LoVo (cell line): ENCODE measurements at places on chromosomes 16 and 17.

GRCh38 chr16:73019457-73020362, 28.2 kb downstream of the ZFHX3 start:
- no peak for DNase-seq

GRCh38 chr16:52293204-52293603, 253.7 kb downstream of the TOX3 start:
- DNase-seq, result no peak

- DNase-seq, result peak; percentile 28
Observed at GRCh38 chr17:36072431-36073121, 8.5 kb downstream of the CCL18 start.

DNA sequence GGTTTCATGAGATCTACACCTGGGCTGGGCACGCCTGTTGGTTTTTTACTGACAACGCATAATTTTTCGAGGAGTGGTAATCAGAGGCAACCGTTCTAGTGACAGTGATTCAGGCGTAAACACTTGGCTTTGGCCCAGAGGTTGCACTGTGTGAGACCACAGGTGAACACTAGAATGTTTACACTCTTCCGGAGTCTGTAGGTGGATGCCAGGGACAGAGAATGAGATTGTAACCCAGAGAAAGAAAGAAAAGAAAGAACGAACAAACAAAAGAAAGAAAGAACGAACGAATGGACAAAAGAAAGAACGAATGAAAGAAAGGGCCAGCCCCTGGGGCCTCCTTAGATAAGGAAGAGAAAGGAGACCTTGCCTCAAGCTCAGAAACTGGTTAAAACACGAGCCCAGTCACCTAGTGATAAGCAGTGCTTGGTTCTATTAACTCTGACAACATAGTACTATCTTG, 113.2 kb downstream of the PRKCB start:
- no peak for DNase-seq

DNA sequence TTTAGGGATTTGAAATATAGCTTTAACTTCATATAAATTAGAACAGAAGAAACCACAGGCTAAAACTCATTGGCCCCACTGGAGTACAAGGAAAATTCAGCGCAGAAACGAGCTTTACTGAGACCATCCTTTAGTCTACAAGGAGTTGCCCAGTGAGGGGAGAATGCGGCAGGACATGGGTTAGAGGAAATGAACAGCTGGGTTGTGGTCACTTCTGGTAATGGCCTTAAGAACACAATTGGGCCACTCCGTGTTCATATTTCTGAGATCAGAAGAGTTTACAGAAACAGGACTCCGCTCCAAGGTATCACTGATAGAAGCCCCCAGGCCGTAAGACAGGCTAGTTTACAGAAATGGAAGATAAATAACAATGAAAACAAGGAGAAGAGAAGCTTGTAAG, 188.3 kb downstream of the ZFHX3 start:
- DNase-seq, result no peak

- DNase-seq, result no peak
Observed at GRCh38 chr17:42873315-42873714, 22.3 kb downstream of the AOC3 start.

GRCh38 chr17:75652934-75653549, 13.9 kb downstream of the RECQL5 start:
- DNase-seq, result no peak

- DNase-seq, result no peak
Observed at GRCh38 chr16:74698222-74698621, 2.4 kb downstream of the MLKL start.

- no peak for DNase-seq
Observed at GRCh38 chr16:14289692-14290340, 218.7 kb downstream of the MRTFB start.

DNA sequence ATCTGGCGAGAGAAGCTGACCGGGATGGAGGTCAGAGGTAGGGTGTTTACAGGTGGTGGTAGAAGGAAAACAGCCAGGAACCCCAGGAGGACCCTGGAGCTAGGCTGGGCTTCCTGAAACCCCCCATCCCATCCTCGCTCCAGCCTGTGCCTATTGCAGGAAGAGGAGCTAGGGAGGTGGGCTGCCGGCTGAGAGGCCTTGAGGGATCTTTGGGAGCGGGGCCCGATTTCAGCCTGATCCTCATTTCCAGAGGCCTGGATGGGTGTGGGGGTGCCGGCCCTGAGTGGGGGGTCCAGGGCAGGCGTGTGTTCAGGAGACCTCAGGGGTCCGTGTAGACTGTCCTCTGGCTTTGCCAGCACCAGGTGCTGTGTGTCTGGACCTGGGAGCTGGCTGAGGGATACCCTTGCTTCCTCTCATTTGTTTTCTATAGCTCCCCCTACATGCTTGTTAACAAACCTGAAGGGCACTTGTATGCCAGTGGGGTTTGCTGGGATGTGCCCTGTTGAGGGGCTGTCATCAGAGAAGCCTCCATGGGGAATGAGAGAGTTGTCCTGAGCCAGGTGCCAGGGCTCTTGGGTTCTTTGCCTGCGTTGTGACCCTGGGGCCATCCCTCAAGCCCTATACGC, 18.9 kb upstream of the RAP1GAP2 start:
- no peak for DNase-seq

DNA sequence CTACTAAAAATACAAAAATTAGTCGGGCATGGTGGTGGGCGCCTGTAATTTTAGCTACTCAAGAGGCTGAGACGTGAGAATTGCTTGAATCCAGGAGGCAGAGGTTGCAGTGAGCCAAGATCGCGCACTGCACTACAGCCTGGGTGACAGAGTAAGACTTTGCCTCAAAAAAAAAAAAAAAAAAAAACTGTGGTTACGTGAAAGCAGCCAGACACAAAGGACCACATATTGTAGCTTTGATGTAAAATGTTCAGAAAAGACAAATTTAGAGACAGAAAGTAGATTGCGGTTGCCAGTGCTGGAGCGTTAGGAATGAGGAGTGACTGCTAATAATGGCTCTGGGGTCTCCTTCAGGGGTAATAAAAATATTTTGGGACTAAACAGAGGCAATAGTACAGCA, 4.0 kb upstream of the MEAK7 start:
- DNase-seq, result no peak

DNA sequence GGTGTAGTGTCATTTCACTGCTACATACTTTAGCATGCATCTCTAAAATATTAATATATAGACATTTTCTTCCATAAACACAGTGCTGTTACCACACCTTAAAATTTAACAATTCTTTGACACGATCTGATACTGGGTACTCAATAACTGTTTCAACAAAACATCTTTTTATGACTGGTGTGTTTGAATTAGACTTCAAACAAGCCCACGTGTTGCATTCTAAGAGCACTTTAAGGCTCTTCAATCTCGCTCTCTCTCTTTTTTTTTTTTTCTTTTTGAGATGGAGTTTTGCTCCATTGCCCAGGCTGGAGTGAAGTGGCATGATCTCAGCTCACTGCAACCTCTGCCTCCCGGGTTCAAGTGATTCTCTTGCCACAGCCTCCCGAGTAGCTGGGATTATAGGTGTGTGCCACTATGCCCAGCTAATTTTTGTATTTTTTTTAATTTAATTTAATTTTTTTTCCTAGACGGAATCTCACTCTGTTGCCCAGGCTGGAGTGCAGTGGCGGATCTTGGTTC, 15.8 kb upstream of the SLC46A1 start:
- DNase-seq, result no peak

- peak; percentile 53 for DNase-seq
Observed at GRCh38 chr17:18141210-18141803, 32.8 kb downstream of the MYO15A start.

DNA sequence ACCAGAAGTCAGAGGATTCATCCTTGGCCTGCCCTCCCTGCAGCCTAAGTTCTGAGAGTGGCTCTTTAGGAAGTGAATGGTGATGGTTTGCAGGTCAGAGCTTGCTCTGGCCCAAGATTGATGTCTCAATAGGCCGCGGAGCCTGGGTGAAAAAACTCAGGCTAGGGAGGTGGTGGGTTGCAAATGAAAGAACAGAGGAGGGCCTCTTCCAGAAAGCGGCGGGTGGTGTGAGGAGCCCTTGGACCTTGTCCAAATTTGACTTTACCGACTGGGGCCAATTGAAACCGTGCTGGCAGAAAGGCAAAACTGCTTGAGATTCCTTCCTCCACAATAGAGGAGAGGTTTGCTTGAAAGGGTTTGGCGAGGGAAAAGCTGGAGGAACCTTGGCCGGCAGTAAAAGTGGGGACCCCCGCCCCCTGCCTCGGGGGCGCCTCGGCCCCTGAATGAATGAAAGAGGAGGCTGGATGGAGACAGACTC, 331.3 kb downstream of the SEC14L1 start:
- DNase-seq, result no peak

DNA sequence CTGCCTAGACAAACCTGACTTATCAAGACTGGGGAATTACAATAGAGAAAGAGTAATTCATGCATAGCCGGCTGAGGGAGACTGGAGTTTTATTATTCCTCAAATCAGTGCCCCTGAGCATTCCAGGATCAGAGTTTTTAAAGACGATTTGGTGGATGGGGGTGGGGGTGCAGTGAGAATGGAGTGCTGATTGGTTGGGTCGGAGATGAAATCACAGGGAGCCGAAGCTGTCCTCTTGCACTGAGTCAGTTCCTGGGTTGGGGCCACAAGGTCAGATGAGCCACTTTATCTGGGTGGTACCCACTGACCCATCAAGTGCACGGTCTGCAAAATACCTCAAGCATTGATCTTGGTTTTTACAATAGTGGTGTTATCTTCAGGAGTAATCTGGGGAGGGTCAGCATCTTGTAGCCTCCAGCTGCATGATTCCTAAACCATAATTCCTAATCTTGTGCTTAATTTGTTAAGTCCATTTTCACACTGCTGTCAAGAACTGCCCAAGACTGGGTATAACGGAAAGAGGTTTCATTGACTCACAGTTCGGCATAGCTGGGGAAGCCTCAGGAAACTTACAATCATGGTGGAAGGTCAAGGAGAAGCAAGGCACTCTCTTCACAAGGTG, 69.6 kb downstream of the MARF1 start:
- DNase-seq, result no peak

DNA sequence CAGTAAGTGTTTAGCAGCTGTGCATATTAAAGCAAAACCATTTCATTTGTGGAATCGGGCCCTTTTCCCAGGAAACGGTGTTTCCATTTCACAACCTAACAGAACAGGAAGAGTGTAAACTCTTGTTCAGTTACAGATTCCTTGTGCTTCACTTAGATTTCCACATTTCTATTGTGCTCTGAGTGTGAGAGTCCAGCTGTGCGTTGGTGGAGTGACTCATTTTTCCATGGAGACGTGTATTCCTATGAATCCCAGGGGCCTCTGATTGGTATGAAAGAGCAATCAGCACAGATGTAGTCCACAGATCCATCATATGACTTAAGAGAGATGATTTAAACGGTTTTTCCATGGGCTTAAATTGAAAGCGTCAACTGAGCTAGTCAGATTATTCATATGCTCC, 13.3 kb upstream of the CAVIN1 start:
- DNase-seq, result no peak

- DNase-seq, result no peak
Observed at GRCh38 chr16:54936201-54936978, 5.7 kb downstream of the IRX5 start.

DNA sequence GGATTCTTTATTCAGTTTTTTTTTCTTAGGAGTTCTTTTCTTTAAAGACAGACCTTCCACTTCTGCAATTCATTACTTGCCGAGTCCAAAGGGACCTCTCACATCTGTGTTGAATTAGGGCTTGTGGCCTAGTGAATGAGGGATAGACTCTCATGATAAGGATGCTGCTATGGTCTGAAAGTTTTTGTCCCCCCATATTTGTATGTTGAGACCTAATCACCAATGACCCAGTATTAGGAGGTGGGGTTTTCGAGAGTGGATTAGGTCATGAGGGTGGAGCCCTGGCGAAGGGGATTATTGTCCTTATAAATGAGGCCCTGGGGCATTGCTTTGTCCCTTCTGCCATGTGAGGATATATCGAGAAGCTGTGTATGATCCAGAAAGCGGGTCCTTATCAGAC, 9.5 kb downstream of the KRT12 start:
- DNase-seq, result no peak

DNA sequence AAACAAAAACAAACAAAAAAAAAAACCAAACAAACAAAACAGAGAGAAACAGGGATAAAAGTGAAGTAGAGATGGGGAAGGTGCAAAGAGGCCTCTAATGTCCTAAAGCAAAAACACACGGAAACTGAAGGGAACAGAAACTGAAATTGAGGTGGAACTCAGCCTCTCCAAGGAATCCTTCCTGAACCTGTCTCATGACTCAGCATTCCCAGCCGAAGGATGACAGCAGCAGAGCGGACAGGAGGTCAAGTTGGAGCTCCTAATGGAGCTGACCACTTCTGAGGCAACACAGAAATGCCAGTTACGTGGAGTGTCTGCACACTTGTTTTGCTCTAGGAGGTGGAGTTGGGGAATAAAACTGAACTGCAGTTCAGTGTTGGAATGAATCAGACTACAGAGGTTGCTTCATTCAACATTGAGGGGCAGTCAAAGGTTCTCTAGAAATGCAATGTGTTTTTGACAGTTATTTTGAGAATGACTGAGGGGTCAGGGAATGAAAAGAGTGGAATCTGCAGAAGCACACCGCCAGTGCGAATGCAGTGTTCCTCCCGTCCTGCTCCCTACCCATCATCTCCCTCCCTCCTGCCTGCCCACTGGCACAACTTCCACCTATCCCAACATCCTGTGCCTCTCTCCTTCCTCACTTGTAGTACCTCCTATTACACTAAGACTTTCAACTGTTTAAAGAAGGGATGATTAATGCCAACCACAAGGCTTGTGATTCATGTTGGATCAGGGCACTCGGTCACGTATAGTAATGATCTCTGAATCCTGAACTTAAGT, 6.3 kb downstream of the UBE2O start:
- DNase-seq, result peak; percentile 53

DNA sequence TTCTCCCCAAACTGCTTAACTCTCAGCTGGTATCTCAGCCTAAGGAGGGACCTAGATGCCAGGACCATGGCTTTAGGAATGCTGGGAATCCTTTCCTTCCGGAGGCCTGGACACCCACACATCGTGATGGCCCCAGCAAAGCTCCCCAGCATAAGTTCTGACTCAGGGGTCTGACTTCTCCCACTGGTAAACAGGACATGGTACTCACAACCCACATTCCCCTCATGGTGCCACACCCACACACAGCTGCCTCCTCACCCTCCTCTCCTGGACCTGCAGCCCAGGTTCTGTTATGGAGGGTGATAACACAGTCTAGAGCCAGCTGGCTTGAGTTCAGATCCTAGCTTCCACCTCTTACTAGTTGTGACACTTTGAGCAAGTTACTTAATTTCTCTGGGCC, 719 bp upstream of the RNF227 start:
- DNase-seq, result no peak

GRCh38 chr17:76897023-76897422, 28.8 kb downstream of the MGAT5B start:
- no peak for DNase-seq

DNA sequence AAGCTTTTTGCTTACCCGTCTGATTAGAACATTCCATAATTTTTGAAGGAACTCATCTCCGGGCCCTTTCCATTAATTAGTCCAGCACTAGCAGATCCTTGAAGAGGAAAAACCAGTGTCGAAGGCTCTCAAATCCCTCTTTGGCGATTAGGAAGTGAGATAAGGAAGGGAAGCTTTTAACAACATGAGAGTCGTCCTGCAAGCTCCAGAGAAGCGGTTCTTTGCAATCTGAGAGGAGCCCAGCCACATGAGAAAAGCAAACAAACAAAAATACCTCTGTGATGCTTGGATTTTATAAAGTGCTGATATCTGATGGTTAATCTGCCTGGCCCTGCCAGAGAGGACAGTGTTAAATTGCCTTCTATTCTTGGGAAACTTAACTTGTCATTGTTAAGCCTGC, 339.8 kb upstream of the SALL1 start:
- no peak for DNase-seq

- no peak for DNase-seq
Observed at GRCh38 chr16:81808933-81809480, 29.9 kb downstream of the PLCG2 start.

- no peak for DNase-seq
Observed at GRCh38 chr16:19809121-19809635, 75.5 kb downstream of the GPRC5B start.
